ENCODE measurements at places on chromosomes 5 and 9. TPM values are rescaled to one million over a fixed set of nuclear protein-coding genes. Genes with fewer than 3 reads are reported as not detected.

GRCh38 chr5:74510476-74511075 is 130.0 kb downstream of the ENC1 start:
- no peak for DNase-seq

DNA sequence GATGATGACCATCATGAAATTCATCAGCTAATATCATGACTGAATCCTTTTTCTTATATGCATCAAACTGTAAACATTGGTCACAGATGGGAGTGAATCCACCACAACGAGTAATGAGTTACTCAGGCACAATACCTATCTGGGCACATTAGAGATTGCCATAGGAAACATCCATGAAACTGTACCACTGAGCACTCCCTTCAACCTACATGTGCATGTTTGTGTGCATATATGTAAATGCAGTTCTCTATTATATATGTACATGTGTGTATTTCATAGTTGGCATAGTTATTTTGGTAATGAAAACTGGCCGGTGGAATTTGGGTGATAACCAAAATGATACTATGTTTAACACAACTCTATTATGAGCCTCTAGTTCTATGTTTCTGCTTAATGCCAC is 387.3 kb upstream of the ARRDC3 start:
- DNase-seq = no peak

DNA sequence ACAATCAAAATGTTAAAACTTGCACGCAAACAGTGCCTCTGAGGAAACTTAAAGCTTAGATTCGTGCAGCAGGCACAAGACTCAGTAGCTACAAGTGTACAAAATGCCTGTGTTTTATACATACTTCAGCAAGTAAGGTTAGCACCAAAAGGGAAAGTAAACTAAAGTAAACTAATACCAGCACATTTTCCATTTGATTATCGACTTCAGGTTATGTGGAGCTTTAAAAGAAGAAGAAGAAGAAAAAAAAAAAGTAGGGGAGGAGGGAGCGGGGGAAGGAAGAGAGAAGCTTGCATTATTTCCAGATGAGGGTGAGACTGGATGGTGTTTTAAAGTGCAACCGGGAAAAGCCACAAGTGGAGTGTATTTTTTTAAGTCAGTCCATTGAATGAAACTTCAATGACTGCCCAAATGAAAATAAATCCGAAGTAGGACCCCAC is 596 bp upstream of the ADAMTS6 start:
- DNase-seq = peak; percentile 75

DNA sequence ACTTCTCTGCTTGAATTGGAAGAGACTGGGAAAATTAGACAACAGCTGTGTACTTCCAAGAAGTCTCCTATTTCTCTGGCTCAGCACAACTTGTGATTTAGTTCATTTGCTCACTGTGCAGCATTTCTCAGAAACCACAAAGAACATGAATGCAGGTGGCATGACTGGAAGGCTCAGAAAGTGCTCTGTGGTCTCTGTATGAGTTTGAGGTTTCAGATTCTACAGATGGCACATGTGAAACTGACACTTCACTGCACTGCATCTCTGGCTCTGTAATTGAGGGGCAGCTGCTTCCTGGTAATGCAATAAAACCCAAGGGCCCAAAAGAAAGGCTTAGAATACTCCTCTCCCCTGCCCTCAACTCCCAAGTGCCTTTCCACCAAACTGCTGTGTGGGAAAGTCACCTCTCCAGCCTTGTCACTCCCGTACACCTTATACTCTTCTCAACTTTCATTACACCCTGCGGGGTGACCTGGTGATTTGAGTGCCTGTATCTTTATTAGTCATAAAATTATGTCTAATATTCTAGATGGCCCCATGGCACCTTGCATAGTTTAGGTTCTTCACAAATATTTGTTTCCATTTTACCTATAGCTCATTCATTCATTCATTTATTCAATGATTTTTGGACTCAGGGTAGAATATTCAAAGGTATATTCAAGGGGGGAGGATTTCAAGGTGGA is 82.5 kb downstream of the ESM1 start:
- DNase-seq = no peak

- no peak for DNase-seq
Observed at GRCh38 chr9:97768746-97769145, 71.6 kb upstream of the XPA start.

Gene FGF10
- polyA plus RNA-seq = not detected

Gene SCGB3A1
- polyA plus RNA-seq = not detected

Gene FRRS1L
- polyA plus RNA-seq = not detected

Gene TPPP
- polyA plus RNA-seq = 0.08 TPM

Gene C9orf153
- polyA plus RNA-seq = not detected

Gene ISL1
- 0.28 TPM for polyA plus RNA-seq

Gene FAXDC2
- polyA plus RNA-seq = 12.0 TPM
